ENCODE measurements at places on chromosomes 16 and 17.

DNA sequence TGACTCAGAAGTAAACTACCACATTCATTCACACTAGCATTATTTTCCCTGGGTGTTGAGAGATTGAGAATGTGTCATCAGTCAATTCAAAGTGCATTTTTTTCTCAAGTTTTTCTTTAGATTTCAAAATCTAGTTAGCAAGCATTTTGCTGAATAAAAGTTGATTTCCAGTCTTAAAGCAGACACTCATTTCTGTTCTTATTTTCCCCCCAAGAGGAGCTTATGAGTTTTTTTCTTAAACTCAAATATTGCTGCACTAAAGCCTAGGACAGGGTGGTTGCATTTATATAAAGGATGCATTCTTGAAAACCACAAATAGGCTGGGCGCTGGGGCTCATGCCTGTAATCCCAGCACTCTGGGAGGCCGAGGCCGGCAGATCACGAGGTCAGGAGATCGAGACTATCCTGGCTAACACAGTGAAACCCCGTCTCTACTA, 15.3 kb downstream of the CDH3 start:
- DNase-seq = no peak

GRCh38 chr17:4548061-4548461, 7.1 kb downstream of the MYBBP1A start:
- DNase-seq = no peak

GRCh38 chr17:81294512-81295030, 536 bp downstream of the SLC38A10 start:
- no peak for DNase-seq

DNA sequence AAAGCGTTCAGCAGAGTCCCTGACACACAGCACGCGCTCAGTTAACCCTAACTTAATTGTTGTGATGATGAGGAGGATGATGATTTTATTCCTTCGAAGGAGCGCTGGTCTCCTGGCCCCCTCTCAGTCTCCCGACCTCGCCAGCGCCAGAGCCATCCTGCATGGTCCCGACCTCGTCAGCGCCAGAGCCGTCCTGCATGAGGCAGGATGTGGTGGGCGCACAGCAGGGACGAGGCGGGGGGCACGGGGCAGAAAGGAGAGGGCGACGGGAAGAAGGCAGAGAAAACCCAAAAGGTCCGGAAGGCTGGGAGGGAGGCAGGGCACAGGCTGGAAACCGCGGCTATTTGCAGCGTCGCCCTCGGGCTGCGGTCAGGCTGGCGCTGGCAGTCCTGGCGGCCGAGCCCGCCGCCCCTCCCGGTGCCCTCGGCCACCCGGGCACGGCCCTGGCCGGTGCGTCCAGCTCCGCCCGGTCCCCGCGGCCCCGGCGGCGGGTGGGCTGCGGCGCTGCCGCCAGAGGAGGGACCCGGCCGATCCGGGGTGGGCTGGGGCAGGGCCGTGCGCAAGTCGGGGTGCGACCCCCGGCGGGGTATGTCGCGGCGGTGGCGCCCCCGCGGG, 3.0 kb upstream of the TAC4 start:
- no peak for DNase-seq

DNA sequence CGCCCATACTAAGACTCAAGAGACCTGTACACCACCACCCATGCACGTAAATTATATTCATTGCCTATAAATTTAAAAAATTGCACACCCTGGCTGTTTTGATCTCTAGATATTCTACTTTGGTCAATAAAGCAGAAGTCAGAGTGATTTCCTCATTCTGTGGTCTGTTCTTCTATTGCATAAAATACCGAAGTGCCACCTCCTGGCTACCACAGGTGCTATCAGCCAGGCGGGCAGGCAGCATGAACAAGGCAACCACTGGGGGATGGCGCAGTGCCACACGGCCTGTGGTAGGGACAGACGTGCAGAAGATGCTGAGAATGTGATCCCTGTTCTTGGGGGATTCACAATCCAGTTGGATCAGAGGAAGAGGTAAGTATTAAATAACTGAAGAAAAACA, 122.3 kb downstream of the CDK5R1 start:
- no peak for DNase-seq

- DNase-seq = no peak
Observed at GRCh38 chr17:38603786-38604478, 1.8 kb downstream of the SRCIN1 start.

GRCh38 chr17:2357931-2358434, 20.7 kb downstream of the SGSM2 start:
- no peak for DNase-seq

GRCh38 chr17:69608808-69609472, 194.4 kb downstream of the MAP2K6 start:
- DNase-seq = no peak

DNA sequence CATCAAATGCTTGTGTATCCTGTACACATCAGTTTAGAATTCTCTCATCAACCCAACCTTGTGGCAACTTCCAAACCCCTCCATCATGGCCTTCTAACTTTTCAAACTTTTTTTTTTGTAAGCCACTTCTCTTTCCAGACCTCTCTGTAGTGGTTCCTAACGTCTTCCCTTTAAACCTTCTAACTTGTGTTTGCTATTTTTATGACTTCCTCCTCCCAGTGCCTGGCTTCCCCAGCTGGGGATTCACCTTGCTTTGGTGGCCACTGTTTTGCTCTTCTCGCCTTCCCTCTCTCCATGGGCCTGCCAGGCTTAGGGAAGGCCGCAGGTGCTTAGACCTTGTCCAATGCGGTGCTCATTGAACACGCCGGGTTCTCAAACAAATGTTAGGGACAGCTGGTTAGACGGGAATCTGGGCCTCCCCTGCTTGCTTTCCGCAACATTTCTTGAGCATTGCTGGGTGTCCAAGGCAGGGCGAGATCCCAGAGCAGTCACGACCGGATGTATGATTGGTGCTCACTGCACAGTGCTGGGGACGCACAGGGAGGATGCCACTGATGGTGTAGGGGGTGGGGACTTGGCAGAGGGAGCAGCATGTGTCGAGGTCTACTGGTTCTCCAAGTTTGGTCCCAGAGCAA, 1.1 kb upstream of the XYLT2 start:
- DNase-seq = peak; percentile 59

DNA sequence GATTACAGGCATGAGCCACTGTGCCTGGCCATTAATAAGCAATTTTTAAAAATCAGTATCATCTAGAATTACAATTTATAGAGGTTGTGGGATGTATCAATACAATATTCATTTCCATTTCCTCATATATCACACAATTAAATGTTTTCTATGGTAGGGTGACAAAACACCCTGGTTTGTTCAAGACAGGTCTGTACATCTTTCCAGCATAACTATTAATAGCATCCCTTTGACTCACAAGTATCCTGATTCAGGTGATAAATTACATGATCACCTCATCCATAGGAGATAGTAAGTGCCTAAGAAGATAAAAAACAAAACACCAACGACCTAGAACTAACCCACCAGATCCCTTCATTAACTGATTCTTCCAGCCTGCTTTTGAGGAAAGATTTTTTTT, 13.1 kb downstream of the COIL start:
- DNase-seq = no peak

GRCh38 chr16:89442990-89443726, 47.2 kb downstream of the ANKRD11 start:
- no peak for DNase-seq

DNA sequence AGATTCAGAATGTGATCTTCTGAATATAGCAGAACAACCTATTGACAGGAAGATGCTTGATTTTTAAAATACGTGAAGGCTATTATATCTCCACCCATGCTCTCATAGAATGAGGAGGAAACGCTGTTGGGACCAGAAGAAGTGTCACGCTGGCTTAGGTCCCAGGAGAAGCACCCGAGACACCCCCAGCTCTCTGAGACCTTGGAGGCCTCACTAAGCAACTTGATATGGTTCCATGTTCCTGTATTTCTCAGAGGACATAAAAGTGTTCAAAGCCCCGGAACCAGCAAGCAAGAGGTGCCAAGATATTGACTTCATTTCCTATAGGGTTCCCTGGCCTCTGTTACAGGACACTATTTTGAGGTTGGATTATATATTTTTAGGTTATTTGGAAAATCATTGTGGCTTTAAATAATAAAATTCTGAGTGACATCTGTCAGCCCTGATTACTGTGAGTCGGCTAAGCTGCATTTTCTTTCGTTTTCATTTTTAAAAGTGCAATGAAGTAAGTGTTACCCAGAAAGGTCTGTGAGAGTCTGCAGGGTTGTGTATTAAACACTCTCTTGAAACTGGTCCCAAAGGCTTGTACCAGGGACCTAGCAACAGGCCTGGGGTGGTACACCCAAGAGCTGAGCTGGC, 400.0 kb downstream of the SOX9 start:
- DNase-seq = no peak

- DNase-seq = no peak
Observed at GRCh38 chr17:15462976-15463772, 4.2 kb downstream of the CDRT4 start.

- DNase-seq = no peak
Observed at GRCh38 chr16:17638134-17638533, 167.4 kb upstream of the XYLT1 start.

- no peak for DNase-seq
Observed at GRCh38 chr16:83626676-83627075, 181.1 kb upstream of the HSBP1 start.

GRCh38 chr16:85062323-85062722, 34.7 kb downstream of the KIAA0513 start:
- DNase-seq = no peak

- DNase-seq = peak; percentile 31
Observed at GRCh38 chr17:33732116-33732515, 439.0 kb upstream of the ASIC2 start.

DNA sequence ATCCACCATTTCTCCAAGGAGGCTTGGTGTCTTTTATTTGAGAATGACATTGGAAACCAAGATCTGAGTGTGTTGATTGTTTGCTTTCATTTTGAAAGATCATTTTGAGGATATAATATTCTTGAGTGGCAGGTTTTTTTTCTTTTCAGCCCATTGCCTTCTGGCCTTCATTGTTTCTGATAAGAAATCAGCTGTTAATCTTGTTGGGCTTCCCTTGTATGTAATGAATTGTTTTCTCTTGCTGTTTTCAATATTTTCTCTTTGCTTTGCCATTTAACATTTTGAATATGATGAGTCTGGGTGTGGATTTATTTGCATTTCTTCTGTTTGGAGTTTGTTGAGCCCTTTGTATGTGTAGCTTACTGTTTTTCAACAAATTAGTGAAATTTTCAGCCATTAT, 22.0 kb downstream of the PRSS54 start:
- DNase-seq = no peak

DNA sequence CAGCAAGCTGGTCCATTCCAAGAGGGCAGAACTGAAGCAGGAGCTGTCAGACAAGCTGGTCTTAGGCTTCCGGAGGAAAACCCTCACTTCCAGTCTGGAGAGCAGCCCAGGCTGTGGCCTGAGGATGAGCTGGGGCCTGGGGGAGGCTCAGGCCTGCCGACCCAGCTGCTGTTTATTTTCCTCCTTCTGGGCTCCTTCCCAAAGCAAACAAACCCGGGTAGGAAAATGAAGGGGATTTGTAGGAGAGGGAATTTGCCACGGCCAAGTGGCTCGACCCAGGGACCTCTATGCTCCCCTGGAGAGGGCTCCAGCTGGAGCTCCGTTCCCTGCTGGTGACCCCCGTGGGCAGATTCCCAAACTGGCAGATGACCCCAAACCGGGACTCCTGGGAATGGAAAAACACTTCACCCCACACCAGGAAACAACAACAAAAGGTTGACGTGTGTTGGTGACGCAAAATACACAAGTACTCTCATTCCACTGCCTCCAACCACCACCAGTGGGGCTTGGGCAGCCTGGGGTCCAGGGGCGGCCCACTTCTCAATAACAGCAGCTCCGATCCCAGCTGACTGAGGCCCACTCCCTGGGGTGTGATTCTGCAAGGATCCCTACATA, 8.8 kb downstream of the JUP start:
- DNase-seq = no peak

DNA sequence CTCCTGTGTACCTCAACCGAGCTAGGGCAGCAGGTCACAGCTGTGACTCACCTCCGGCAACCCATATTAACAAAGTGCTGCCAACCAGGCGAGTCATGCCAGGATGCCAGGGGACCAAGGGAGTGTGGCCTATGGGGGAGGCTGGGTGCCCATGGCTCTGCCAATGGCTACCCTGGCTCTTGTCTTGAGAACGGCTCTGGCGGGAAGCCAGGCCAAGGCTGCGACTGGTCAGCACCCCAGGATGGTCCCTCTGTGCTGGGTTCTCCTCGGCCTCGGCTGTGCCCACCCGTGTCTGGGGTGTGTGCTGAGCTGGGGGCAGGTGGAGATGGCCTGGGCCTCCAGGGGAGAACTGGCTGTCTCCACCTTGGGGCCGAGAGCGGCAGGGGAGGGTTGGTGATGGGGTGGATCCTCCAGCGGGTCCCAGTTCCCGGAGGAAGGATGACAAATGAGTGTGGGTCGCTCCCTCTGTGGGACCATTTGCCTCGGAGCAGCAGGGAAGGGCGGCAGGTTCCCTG, 75.8 kb downstream of the MRC2 start:
- DNase-seq = no peak

GRCh38 chr17:77613218-77613617, 345.3 kb upstream of the TNRC6C start:
- no peak for DNase-seq

DNA sequence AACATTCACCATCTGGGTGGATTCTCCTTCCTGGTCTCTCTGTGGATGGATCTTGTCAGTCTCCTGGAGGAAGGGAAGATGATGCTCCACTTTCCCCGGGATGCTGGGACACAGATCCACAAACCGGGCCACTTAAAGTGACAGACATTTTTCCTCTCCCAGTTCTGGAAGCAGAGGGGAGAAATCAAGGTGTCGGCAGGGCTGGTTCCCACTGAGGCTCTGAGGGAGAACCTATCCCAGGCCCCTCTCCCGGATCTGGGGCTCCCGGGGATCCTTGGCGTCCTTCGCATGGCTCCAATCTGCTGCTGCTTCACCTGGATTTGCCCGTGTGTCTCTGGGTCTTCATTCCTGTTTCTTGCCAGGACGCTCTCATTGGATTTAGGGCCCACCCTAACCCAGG, 263.1 kb upstream of the TNRC6C start:
- DNase-seq = no peak

GRCh38 chr17:28547096-28547622, 5.3 kb downstream of the UNC119 start:
- no peak for DNase-seq

DNA sequence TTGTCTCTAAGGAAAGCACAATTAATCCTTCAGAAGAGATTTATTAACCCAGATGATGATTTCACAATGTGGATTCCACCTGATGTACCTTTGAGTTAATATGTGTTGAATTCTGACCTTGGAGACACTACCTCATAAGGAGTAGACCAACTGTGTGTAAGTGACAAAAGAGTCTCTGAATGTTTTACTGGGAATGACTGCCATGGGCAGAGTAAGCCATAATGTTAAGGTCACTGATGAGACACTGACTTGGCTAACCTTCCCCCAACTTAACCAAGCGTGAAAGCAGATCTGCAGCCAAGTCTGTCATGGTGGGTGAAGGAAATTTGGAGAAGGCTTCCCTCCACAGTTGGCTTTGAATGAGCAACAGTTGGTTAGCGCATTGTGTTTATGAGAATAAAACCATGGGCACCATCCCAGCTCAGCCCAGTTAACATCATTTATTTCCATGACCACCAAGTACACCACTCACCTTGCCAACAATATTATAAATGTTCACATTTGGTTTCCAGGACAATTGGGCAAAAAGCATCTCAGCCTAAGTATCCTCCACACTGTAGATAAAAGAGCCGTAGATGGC, 618.5 kb downstream of the KCNJ2 start:
- no peak for DNase-seq

Data from Caco-2 (cell line).